B cell (primary cell): ENCODE measurements at places on chromosomes 12 and 14.
A peak's percentile ranks its signal among the peaks of the same experiment; 100 is the strongest.

DNA sequence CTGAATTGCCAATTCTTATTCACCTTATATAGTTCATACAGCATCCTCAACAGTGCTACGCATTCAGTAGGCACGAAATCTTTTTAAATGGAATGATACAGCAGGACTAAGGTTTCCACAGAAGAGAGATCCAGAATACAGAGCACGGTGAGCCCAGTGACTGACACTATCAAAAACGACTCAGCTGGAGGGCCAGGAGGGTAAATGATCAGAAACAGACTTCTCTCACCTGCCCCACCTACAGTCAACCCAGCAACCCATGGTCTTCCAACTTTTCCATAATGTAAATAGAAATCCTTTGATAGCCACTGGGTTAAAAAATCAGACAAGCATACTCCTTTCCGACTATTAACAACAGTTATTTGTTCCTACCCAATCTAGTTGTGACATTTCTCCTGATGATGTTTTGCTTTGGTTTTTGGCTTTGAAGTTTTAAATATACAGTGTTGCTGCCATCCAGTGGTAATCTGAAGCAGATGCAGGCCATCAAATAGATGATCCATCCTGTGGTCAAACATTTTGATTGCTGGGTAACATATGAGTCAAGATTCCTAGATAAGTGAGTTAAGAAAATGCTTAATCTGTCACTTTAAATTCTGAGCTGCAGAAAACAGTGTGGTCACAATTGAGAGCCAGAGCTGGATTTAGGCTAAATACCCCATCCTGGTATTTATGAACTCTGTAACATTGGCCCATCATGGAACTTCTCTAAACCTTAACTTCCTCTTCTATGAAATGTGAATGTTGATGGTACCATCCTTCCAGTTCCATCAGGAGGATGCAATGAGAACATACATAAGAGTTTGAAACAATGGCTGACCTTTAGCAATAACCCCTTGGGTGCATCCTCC, 42.0 kb downstream of the GPHB5 start:
- peak; percentile 27 for DNase-seq

GRCh38 chr14:99062216-99062615, 209.8 kb downstream of the BCL11B start:
- DNase-seq, result no peak

- no peak for DNase-seq
Observed at GRCh38 chr12:53601296-53601847, 24.8 kb downstream of the ATF7 start.

GRCh38 chr12:68428724-68429501, 96.8 kb upstream of the MDM1 start:
- DNase-seq, result no peak

DNA sequence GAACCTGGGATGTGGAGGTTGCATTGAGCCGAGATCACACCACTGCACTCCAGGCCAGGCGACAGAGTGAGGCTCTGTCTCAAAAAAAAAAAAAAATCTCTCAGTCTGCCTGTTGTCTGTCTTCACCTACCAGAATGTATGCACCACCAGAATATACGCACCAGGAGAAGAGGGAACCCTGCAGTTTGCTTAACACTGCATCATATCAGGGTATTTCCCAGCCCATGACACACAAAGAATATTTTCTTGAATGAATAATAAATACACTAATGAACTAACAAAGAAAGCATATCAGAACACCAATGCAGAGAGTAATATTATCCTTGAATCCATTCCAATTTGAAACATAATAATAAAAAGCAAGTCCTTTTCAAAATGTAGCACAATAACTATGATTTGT, 44.2 kb upstream of the FOXN3 start:
- DNase-seq, result no peak

DNA sequence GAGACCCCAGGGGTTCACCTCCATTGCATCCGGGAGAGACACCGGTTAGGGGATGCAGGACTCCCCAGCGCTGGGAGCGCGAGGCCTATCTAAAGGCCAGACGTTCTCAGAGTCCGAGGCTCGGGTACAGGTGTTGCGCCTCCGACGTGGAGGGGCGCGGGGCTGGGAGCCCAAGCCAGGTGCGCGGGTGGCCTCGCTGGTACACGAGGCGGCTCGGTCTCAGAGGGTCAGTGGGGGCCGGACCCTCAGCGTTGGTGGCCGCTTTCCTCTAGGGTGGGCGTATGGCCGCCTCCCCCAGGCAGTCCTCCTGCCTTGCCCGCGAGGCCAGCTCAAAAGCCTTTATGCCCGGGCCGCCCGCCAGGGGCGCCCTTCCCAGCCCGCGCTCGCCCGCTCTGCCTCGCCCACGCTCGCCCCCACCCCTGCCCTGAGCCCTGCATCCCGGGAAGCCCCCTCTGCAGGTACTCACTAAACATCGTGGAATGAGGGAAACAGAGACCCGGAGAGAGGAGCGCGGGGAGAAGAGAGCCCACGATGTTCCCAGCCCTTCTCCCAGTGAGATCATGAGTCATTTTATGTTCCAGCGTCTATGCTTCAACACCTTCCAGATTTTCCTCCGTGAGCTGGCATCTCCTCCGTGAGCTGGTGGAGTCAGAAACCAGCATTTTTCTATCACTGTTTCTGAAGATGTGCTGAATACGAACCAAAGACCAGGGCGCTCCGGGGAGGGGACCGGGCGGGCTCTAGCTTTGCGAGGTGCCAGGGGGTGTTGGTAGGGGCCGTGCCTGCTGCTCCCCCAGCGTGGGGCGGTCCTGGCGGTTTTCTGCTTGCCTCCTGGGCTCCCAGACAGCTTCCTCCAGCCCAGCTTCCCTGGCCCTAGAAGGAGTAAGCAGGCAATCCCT, 73.8 kb downstream of the DIO3 start:
- DNase-seq, result no peak

- no peak for DNase-seq
Observed at GRCh38 chr14:23376482-23377197, at the start of gene CMTM5. CMTM5 (plus strand) TSS chr14:23377046; CDS start chr14:23377252, 206 bp downstream.

GRCh38 chr14:58659846-58660245, 22.1 kb downstream of the DACT1 start:
- DNase-seq, result no peak

- DNase-seq, result no peak
Observed at GRCh38 chr12:27953817-27954216, 18.7 kb downstream of the PTHLH start.

GRCh38 chr14:76793956-76794355, 18.7 kb downstream of the ANGEL1 start:
- no peak for DNase-seq

GRCh38 chr14:55212634-55213033, 21.2 kb upstream of the DLGAP5 start:
- no peak for DNase-seq

DNA sequence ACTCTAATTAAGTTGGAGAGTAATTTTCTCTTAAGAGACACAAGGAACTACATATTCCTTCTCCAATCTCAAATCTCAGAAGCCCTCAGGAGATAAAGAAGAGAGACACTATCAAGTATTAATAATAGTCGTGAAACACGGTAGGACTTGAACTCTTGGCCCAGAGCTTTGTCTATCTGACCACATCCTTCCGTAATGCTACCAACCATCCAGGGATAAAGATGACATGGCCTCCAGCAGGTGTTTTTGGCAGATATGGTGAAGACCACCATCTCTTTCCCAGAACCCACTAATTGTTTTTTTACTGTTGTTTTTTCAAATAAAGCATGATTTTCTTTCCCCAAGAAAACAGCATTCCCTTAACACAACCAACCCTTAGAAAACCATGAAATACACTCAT, 3.4 kb downstream of the ZNF384 start:
- no peak for DNase-seq

DNA sequence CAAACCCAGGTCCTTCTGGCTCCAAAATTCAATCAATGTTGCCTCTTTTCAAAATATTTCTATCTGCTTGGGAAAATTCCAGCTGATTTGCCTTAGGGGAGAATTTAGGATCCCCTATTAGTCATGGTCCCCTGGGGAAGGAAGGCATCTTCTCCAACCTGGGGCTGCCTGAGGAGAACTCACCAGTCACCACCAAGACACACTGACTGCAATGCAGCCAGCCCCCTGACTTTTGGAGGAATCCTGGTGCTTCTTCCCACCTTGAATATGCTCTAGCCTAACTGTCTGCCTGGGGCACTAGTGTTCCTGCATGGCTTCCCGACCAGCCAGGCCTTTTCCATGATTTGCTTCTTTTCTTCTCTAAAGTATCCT, 71.8 kb upstream of the BCL2L14 start:
- DNase-seq, result no peak

- no peak for DNase-seq
Observed at GRCh38 chr14:87087881-87088280, 905.1 kb downstream of the GALC start.

GRCh38 chr12:76866726-76867125, 12.1 kb downstream of the CSRP2 start:
- DNase-seq, result no peak

GRCh38 chr14:73825551-73826188, 26.0 kb upstream of the PTGR2 start:
- DNase-seq, result peak; percentile 81

- DNase-seq, result no peak
Observed at GRCh38 chr12:38638401-38638800, 267.0 kb downstream of the CPNE8 start.

- peak; percentile 54 for DNase-seq
Observed at GRCh38 chr14:56490379-56490778, 89.2 kb upstream of the TMEM260 start.

DNA sequence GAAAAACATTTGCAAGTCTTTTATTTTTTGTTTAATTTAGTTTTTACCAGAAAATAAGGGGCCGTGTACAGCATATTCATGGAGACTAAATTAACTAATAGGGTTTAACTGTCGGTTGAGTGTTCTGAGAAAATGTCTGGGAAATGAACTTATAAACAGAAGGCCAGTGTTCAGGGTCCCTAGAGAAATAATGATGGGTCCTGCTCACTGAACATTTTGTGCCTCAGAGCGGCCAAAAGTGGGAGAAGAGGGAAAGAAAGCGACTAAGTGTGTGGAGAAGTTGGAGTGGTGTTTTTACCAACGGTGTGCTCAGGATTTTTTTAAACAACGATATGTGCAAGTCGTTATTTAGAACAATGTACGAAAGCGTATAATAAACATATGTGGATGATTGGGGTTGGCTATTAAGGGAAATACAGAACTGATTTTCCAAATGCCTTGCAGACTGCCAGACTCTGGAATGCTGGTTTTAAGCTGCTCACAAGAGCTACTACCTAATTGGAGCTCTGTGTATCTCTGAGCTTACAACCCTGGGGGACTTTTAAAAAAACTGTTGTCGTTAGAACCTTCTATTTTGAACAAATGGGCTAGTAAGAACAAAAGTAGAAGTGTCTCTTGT, 166.7 kb downstream of the SLC38A4 start:
- DNase-seq, result no peak

DNA sequence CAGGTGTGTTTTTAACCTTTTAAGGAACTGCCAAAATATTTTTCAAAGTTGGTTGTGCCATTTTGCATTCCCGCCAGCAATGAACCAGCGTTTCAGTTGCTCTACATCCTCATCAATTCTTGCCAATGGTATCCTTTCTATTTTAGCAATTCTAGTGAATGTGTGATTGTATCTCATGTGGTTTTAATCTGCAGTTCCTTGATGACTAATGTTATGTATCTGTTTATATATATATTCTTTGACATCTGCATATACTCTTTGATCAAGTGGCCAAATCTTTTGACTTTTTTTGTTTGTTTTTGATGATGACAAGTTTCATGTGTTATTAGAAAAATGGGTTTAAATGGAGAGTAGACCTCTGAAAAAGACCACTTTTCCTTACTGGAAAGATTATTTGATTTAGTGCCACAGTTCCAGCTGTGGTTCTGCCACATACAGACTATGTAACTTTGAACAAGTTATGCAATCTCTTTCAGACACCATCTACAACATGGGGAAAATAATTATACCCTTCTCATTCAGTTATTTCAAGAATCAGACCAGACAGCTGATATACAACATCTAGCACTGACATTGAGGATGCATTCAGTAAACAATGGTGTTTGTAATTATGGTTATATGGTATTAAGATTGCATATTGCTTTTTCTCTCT, 146.3 kb upstream of the CNOT2 start:
- DNase-seq, result no peak

- DNase-seq, result no peak
Observed at GRCh38 chr12:105420046-105420445, 89.6 kb downstream of the C12orf75 start.

DNA sequence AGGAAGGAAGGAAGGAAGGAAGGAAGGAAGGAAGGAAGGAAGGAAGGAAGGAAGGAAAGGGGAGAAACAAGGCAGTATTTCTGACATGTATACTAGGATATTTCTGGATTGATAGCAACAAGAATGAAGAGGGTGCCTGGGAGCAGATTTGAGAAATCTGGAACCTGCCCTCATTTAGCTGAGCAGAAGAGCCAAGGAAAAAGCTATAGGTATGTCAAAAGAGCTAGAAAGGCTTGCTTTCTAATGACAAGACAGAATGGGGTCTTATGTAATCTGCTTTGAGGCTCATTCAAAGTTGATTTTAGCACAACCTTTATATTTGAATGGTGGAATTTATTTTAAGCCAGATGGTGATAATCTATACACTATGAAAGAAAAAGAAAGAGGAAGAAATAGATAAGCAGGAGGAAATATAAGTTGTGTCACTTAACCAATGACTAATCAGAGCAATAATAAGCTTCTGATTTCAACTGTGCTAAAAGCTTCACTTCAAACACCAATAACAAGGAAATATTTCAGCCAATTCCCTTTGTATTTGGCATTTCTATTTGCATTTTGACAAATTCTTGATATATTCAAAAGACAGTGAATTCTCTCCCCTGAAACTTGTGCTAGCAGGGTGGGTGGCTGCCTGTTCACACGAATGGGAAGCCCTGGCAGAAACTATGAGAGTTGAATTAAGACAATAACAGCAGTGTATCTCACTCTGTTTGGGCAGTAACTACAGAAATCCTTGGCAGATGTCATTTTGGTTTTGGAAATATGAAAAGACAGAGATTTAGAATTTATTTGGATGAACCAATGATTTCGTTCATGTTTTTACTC, 76.3 kb upstream of the FLRT2 start:
- DNase-seq, result no peak

DNA sequence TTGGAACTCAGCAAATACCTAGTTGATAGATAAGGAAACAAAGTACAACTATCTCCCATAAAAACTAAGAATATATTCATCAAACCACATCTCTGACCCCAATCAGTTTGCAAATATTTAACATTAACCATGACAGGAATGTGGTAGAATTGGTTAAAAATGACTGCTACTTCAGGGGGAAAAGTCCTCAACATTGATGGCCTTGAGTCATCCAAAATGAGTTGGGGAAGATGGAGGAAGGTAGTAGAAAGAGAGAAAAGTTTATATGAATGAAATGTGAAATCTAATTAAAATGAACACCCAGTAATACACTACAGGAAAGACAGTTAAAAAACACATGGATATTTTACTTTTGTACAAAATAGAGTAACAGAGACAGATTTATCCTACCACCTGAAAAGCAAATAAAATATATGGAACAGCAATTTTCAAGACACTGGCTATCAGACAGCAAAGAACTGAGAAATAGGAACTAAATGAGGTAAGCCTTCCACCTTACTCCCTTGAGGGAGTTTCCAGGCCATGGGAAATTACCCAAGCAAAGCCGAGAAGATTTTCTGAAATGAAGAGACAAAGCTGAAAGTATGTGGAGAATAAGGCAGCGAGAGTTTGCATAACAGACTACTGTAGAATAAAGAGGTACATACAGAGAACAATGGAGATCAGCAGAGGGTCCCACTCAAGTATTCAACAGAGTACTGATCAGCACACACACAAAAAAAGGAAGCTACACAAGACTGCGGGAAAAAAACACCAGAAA, 49.6 kb downstream of the TC2N start:
- peak; percentile 78 for DNase-seq
